ENCODE measurements at places on chromosomes 1 and 21.

DNA sequence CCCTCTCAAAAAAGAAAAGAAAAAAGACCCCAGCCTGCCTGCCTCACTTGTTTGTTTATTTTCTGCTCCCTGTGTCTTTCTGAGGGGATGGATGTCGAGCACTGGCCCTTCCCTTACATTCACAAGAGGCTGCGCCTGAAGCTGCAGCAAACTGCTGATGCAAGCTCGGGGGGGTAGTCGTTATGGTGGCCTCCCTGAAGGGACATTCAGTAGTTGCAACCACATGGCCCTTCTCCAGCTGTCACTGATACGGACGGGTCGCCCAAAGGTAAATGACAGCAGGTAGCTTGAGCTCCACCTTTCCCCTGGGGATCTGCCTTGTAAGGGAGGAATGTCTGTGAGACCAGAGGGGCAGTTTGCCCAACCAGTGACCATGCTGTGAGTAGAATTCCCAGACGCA, 17.7 kb downstream of the PLEKHM2 start:
- DNase-seq, result no peak

DNA sequence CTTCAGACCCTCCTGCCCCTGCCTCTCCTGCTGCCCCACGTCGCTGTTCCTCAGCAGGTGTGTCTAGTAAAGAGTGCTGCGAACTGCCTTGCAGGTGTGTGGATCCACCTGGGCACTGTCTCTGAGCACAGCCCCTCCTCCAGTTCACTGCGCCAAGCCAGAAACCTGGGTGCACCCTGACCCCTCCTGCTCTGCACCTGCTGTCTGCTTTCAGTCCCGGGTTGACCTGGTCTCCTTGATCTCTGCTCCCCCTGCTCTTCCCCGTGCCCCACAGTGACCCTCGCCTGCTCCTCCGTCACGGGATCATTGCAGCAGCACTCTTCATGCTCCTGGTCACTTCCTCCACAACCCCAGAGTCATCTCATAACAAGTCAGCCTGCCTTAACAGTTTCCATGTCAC, 6.5 kb downstream of the A3GALT2 start:
- DNase-seq, result no peak

DNA sequence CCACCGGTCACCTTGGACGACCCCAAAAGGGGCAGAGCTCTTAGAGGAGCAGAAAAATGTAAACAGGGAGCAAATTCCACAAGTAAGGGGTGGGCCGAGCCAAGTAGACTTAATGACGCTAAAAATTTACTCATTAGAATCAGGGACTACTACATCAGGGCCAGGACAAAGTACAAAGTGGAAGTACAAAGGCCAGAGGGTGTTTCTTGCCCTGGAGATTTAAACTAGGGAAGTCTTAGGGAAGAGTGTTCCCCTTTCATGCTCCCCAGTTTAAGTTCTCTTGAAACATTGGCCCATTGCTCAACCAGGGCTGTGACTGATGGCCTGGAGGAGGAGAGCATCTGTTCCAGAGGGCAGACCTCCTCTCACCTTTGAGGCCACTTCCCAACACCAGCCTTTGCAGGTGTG, 48.6 kb downstream of the BACH1 start:
- DNase-seq, result no peak

GRCh38 chr21:45113543-45113942, 39.2 kb downstream of the ADARB1 start:
- DNase-seq, result no peak

GRCh38 chr1:211842518-211842917, 12.0 kb upstream of the LPGAT1 start:
- DNase-seq, result no peak

- DNase-seq, result no peak
Measured at GRCh38 chr21:43654806-43655489, 4.3 kb downstream of the HSF2BP start.

DNA sequence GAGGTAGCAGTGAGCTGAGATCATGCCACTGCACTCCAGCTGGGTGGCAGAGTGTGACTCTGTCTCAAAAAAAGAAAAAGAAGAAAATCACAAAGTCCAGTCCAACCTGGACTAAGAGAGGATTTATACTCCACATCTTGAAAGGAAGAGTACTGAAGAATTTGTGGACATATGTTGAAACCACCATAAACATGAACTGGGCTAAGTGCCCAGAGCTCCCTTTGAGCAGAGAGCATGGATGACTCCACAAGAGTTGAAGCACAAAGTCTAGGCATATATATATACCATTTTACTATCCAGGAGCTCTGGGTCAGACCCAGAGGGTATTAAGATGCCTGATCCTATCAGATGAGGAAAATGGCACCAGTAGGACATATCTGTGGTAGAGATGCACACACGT, 86.6 kb downstream of the OMA1 start:
- no peak for DNase-seq

DNA sequence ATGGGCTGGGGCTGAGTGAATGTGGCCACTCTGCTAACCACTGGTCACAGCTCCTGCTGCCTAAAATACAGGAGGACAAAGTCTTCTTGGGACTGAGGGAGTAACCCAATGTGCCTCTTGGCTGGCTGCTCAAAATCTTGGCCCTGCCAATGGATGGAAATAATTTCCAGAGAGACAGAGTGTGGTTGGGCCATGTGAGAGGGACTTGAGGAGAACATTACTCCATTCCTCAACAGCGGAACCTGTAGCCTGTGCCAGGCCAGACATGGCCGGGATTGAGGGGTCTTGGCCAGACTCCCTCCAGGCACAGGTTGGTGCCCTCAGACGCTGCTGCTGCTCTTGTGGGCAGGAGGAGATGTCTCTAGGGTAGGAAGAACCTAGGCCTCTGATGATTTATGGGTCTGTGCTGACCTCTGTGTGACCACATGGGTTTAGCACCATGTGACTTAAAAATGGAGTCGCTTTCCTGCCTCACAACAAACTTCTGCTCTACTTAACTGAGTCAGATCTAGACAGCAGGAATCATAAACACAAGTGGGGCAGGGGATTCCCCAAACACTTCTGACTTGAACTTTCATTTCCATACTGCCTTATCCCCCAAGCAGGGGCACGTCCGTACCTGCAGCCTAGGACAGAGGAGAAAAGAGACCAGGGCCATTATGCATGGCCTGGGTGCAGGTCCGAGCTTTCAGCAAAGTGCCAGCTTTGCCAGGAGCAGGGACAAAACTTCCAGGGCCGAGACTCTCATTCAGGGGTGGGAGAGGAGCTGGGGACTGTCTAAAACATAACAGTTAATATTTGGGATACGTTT, 79.2 kb downstream of the CD34 start:
- peak; percentile 58 for DNase-seq

GRCh38 chr1:14220324-14220723, 378.2 kb upstream of the KAZN start:
- DNase-seq, result no peak

Measured in CD4-positive, alpha-beta T cell treated with Interleukin-10 for 1 hour (primary cell).